NCI-H187 (cell line): ENCODE measurements at places on chromosomes 2 and 18.

DNA sequence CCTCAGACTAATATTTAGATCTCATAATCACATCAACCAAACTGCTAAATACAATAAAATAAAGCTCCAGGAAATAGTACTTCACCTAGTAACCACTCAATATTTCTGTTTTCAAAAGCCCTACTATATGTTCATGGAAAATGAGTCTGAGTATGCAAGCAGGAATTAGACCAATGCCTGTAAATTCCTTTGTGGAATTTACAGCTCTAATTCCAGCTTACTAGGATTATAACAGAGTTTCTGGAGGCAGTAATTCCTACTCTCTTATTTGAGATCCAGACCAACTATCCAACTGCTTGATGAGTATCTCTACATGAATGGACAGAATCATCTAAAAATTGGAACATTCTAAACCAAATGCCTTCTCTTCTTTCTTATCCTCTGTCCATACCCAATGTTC, 11.6 kb downstream of the CDKL4 start:
- no peak for DNase-seq

DNA sequence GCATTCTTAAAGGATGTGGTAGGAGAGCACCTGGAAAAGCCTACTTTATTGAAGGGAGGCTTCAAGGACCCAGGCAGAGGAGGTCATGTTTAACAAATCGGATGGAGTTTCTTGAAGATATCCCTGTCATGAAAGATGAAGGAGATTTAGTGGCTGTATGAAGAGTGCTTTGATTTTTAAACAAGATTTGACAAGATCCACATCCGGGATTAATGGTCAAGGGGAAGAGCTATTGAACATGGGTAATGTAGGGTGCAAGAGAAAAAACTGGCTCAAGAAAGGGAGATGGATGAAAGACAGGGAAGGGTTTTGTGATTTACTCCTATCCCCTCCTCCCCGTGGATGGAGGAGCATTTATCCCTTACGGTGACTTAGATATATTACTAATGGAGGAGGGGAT, 113.1 kb upstream of the OSR1 start:
- no peak for DNase-seq

DNA sequence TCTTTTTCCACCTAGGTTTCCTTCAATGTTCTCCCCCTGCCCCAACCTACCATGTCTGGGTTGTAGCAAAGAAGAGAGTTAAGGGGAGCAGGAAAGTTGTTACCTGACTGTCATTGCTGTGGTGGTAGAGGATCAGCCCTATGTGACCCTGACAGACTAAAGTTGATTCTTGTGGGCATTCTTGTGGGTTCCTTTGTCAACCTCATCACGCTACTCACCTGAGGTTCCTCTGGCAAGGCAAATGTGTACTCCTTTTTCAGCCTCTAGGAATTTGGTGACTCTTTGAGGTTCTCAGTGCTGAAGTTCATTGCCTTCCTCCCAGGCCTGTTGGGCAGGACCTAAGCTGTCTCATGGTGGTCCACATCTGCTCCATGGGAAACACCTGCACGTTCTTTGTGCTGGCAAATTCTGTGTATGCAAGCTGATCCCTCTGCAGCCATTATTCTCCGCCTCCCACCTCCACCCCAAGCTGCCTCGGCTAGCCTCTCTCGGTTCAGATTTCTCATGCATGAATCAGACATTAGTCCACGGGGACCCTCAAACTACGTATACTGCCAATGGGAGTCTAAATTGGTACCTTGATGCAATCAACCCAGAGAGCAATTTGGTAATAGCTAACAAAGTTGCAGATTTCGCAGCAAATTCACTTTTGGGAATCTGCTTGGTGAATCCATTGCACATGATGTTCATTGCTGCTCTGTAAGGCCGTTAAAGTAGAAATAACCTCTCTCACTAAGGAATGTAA, 1.5 kb upstream of the GMCL1 start:
- no peak for DNase-seq

GRCh38 chr18:61766266-61766884, 126.4 kb downstream of the RNF152 start:
- no peak for DNase-seq

DNA sequence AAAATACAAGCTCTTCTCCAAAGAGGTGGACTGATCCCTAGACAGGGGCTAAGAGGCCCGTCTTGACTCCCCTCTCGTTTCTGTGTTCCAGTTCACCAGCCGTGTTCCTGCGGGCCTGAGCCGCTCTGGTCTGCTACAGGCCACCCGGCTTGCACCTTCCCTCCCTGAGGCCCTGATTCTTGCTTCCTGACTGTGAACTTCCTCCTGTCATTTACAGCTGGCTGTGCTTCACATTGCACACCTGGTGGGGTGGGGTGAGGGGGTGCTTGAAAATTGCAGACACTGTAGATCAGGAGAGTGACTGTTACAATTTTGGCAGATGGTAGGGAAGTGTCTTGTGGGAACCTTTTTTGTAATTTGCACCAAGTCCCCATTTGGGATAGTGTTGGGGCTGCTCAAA, 64.4 kb downstream of the TSN start:
- DNase-seq: no peak

DNA sequence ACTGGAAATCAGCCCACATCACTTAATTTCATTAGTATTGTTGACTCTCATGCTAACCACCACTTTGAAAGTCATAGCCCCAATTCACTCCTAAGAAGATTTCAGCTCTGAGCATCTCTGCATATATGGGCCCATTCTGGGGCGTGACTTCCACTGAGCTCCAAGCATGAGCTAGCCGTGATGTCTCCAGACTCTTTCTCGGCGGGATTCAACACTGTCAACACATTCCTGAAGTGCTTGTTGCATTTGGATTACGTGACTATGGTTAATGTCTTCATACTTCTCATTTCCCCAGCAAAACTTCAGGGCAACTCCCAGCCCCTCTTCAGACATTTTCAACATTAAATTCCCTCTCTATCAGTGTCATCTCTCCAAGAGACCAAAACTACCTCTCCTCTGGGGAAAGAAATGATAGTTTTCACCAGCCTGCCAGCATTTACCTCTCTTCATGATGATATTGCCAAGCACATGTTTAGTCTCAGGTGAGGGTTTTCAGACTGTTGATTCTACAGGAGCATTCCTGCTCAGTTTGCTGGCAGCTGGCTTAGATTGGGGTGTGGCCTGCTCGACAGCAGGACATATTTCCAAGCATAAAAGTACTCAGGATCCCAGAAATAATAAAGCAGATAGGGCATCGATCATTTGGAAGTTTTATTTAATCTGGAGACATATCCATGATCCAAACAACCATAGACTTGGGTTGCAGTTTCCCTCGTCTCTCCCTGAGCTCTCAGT, 81.7 kb downstream of the FEZ2 start:
- no peak for DNase-seq

DNA sequence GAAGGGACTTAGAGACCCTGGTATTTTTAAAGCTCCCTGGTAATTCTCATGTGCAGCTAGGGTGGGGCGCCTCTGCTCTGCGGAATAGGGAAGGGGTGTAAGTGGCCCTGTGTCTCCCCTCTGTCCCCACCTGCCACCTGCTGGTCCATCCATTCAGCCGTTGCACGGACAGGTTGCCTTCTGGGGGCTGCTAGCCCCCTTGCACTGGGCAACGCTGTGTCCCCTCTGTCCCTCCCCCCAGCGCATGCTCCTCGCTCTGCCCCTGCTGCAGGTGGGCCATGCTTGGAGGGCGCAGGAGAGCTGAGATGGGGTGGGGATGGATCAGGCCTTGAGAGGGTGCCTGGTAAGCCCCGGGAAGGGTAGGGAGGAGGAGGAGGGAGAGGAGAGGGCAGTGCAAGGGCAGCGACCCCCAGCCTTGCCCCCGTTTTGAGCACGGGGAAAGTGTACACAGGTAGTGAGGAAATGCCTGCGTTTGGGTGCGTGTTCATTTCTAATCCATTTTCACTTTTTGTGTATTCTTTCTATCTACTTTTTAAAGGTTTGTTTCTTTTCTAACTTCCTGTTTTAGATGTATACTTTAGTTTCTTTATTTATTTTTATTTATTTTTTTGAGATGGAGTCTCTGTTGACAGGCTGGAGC, 23.9 kb downstream of the RRM2 start:
- DNase-seq: no peak

DNA sequence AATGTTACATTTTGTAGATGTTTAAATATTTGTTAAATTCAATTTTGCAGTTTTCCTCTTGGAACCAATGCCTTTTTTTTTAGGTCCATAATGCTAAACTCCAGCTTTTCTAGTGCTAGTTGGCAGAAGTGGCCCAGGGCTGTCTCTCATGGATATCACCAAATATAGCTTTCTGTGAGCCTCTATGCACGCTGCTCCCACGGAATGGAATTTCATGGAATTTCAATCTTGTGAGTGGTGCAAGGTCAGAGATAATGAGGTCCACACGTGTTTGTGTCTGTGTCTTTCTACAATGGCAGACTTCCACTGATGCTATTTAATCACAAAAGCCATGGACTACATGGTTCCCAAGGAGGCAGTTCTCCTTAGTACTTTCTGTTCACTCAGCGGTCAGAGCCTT, 191.5 kb upstream of the PARD3B start:
- DNase-seq: no peak

DNA sequence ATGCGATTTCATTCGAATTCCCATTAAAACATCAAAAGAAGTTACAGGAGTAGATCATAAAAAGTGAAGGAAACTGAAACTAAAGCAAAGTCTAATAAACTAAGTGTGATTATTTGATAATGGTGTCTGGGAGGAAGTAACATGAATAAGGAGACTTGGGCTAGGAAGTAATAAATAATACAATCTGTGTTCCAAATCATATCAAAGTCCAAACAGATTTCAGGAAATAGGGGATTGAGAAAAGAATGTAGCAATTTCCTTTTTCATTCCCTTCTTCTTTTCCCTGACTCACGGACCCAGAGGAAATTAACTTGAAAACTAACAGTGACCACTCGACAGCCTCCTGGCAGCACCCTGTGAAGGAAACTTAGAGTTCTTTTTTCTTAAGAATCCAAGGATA, 758.4 kb upstream of the GCFC2 start:
- DNase-seq: no peak

DNA sequence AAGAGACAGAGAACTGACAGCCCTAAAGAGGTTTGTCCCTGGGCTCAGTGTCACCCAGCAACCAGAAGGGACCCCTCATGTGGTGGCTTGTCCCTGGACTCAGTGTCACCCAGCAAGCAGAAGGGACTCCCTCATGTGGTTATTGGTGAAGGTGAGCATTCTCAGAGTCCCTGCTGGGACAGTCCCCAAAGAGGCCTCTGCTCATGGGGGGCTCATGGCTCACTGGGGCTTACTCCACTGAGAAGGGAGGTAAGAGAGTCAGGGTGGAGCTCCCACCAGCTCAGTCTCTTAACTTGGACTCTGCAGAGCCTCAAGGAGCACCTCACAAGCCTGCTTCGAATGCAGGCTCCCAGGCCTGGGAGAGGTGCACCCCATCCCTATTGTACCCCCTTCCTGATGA, 145.2 kb upstream of the COPS8 start:
- DNase-seq: no peak

GRCh38 chr2:121044412-121044811, 240.6 kb downstream of the TFCP2L1 start:
- no peak for DNase-seq

DNA sequence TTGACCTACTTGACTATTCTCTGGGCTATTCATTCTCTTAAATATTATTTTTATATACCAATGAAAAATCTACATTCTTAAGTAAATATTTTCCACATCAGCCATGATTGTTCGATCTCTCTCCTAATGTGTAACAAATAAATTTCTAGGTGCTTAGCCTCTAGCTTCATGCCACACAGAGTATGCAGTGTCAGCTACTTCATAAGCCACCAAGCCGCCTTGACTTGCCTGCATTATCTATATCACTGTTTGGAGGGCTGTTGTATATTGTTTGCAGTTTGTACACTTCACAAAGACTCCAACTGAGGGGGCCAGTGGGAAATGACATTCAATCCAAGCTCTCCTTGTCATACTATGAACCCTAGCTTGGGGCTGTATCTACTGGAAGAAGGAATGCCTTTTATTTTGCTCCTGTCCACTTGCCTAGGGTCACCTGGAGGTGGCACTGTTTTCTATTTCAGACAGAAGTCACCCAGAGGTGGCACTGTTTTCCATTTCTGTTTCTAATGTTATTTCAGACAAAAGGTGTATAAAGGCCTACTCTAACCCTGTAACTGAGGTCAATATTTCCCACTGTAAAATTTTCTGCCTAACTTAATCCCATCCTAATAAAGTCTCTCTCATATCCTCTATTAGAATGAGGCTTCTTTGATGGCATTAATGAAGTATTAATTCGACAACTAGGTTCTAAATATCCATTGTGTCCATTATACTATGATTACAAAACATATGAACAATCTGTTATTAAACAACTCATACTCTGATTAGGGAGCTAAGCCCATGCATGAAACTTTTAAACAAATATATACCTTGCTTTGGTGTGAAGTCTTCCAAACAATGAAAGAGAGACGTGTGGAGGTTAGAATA, 36.4 kb downstream of the COL5A2 start:
- DNase-seq: no peak

DNA sequence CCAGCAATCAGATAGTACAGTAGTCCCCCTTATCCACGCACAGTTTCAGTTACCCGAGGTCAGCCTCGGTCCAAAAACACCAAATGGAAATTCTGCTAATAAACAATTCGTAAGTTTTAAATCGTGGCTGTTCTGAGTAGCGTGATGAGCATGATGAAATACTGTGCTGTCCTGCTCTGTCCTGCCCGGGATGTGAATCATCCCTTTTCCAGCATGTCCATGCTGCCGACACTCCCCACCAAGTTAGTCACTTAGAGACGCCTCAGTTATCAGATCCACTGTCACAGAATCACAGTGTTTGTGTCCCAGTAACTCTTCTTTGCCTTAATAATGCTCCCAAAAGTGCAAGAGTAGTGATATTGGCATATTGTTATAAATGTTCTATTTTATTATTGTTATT, 62.1 kb downstream of the MEX3C start:
- no peak for DNase-seq

DNA sequence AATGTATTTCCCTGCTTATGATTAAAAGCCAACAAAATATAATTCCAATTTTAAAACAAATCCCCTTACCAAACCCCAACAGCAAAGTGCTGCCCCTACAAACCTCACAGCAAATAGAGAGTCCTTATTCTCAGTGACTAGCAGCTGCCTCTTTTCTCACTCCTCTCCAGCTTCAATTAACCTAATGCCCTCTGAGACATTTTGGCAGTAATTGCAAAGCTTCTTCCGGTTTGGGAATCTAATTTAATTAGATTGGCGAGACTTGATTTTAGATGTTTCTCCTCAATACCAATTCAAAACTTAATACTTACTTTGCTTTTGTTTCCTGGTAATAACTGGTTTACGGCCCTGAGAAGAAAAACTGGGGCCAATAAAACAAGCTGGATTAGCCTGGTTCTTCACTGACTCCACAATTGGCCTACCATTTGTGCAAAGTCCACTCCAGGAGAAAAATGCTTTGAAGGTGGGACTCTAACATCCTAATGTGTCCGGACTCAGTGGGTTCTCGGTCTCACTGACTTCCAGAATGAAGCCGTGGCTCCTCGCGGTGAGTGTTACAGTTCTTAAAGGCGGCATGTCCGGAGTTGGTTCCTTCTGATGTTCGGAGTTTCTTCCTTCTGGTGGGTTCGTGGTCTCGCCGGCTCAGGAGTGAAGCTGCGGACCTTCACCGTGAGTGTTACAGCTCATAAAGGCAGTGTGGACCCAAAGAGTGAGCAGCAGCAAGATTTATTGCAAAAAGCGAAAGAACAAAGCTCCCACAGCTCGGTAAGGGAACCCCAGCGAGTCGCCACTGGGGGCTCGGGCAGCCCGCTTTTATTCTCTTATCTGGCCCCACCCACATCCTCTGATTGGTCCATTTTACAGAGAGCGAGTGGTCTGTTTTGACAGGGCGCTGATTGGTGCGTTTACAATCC, 52.8 kb downstream of the SLC35F5 start:
- DNase-seq: no peak

GRCh38 chr2:173264603-173265366, 89.9 kb upstream of the CDCA7 start:
- DNase-seq: no peak
